ENCODE measurements at places on chromosomes 2 and 18.

DNA sequence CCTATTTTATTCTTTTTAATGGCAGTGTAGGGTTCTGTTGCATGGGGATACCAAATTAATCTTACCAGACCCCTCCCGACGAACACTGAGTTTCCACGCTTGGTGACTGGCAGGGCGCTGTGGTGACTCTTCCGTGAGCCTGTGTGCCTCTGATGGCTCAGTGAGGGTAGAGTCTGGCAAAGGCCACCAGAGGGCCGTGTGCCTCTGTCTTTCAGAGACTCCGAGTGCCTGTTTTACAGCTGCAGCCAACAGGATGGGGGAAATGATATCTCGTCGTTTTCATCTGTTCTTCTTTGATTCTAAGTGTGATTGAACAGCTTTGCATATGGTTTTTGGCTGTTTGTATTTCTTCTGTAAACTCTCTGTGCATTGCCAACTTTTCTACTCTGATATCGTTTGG lies 99.8 kb downstream of the ZNF236 start:
- DNase-seq: peak; percentile 29

DNA sequence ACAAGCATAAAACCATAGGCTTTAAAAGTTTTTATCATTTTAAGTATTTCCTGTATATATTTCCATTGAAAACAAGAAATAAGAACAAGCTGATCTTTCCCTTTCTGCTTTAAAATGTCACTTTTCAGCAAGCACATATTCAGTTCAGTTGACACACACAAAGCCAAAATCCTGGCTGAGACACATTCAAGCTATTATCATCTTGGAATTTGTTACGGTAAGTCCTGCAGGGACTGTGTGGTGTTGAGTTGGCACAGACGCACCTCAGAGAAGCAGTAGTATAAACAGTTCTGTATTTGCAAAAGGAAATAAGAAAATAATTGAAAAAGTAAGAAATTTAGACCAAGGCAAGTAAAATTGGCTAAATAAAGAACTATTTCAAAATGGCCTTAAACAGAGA lies 10.4 kb upstream of the DAW1 start:
- no peak for DNase-seq

- DNase-seq: no peak
These were observed 1.2 kb upstream of the ERFE start for GRCh38 chr2:238157506-238158017.

DNA sequence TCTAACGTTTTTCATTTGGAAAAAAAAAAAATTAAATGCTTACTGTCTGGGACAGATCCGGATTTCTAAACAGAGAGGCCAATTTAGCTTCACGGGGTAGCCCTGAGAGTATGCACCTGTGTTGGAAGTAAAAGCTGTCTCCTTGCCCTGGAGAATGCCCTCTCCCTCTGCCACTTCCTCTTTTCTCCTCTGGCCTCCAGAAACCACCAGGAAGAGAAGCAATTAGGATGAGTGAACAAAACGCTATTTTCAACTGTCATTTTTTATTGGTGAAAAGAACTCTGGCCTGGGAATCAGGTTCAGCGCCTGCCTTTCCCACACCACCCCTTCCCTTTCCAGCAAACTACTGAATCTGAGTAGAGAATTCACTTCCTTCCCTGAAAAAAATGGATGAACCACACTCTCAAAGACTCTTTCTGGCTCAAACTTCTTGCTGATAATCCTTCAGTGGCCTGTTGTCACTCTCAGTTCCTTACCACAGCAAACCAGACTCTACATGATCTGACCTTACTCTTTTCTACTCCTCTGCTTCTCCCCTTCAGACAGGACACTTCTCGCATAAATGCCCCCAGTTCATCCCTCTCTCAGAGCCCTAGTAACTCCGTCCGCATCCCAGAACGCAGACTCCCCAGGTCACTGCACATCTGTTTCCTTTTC lies 29.8 kb downstream of the KLF7 start:
- no peak for DNase-seq

DNA sequence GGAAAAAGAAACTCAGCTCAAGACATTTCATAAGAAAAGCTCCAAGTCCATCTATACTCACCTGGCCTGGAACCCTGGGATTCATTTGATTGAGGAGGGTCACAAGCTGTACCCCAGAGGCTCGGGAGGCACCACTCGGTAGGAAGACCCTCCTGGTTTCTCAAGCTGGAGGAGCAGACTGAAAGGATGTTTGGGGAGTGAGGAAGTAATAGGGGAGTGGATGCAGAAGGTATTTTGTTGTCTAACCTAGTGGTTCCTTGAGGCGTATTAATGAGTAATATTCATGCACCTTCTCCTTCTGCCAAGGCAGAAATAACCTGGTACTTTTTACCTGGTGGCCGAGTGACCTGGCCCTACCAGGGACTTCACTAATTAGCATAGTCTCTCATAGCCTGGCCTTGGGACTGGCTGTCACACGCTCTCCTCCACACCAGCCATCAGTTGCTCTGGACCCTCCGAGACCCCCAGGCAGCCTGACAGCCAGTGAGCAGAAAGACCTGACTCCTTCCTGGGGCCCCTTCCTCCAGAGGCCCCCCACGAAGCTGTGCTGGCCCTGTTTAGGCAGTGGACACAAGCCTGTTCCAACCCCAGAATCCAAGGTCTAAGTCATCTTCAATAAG lies 161.4 kb downstream of the BCL2 start:
- no peak for DNase-seq

GRCh38 chr18:44828080-44828479 lies 147.4 kb downstream of the SETBP1 start:
- no peak for DNase-seq

GRCh38 chr2:105798595-105798994 lies 53.9 kb downstream of the NCK2 start:
- no peak for DNase-seq

- no peak for DNase-seq
These were observed 16.3 kb downstream of the SULT1C2 start for GRCh38 chr2:108304975-108305374.

- no peak for DNase-seq
These were observed 157.0 kb downstream of the TDRD15 start for GRCh38 chr2:21280793-21281192.

DNA sequence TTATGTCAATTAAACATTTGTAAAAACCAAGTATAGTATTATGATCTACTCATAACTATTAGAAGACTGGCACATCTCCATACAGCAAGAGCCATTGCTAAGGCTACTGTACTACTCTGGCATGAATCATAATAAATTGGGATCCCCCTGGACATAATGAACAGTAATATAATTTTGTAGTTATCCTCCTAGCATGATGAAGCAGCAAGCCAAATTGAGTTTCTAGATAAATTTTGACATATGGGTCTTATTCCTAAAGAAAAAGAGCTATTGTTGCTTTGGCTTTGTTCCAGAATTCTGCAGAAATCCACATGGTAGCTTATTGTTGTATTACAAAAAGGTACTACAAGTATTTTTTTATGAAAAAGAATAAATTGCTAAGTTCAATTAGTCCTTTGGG lies 204.3 kb downstream of the CAMKMT start:
- no peak for DNase-seq

DNA sequence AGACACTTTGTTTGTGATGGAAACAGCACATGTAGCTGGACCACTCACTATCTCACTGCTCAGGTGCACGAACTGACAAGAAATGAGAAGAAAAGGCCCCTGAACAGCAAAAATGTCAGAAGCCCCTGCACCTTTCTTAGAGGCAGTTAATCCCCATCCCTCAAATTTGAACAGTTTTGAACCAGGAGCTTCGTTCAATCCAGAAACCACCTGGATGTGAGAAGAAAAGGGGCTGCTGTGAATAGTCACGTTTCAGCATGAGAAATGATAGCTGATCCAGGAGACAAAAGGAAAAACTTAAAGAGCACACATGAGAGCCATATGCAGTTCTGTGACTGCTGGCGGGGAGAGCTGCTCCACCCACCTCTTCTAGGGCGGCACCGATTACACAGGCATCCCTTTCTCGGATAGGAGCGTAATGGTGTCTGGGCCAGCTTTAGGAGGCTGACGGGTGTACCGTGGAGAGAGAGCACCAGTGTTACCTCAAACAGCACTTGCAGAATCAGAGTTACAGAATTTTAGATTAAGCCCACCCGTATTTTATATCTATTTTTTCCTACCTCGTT lies 117.0 kb upstream of the EML6 start:
- peak; percentile 46 for DNase-seq

- DNase-seq: no peak
These were observed 186.2 kb upstream of the PARD3B start for GRCh38 chr2:204359076-204359475.

- DNase-seq: no peak
These were observed 35.6 kb downstream of the DAW1 start for GRCh38 chr2:227906991-227907390.

- DNase-seq: no peak
These were observed 753.0 kb downstream of the CNTNAP5 start for GRCh38 chr2:124778076-124778475.

DNA sequence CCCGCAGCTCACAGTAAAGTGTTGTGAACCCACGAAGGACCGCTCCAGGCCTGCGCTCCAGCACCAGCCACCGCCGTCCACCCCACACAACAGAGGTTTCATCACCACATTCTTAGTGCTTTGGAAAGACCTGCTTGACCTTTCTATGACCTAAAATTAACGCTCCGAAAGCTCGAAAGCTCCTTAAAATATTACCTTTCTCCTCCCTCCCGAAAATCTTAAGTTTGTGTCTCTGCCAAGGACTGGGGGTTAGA lies 149.2 kb downstream of the TWIST2 start:
- DNase-seq: no peak

- no peak for DNase-seq
These were observed 79.4 kb downstream of the SPRED2 start for GRCh38 chr2:65353046-65353445.

DNA sequence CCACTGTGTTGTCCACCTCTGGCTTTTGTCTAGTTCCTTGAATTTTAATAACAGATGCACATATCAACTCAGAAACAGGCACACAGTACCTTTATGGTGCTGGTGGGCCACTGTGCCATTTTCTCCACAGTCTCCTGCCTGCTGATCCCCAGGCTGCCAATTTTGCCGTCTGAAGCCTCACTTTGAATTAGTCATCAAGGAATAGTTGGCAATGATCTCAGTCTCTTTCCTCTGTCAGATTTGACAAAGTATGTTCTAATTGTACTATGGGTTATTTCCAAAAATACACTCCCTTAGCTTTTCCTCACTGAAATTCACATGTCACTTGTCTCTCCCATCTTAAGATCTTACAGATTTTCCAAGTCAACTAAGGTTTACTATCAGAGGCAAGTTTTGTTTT lies 140.7 kb downstream of the ZNF516 start:
- DNase-seq: no peak

GRCh38 chr18:6009756-6010155 lies 114.4 kb upstream of the TMEM200C start:
- no peak for DNase-seq

DNA sequence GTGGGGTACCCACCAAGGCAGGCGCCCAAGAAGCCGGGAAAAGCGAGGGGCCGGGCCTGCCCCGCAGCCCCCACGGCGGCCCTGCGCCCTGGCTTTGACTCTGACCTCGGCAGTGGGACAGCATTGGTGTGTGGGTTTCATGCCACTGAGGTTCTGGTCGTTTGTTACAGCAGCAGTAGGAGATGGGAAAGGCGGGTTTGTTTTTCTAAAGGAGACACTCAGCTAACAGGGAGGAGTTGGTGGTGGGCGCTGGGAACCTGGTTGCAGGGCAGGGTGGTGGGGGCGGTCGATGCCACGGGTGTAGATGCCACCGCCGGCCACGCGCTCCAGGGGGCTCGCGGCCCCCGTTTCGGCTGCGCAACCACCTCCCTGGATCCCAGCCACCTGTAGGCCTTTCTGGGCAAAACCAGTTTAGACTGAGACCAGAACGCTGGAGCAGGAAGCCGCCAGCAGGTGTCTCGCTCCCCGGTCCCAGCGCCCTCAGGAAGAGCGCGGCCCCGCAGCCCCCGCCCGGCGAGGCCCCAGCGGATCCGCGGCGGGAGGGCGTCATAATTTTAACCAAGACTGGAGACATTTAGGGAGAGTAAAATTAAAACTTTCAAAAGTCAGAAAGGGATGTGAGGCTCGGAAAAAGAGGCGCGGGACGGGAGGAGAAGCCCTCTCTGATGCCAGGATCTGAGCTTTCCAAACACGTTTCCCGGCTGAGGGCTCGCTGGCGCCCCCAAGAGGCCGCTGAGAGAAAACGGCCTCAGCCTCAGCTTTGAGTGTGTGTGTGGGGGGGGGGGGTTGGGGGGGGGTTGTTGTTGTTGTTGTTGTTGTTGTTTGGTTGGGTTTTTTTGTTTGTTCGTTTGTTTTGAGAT lies 17.4 kb downstream of the CIDEA start:
- peak; percentile 70 for DNase-seq

DNA sequence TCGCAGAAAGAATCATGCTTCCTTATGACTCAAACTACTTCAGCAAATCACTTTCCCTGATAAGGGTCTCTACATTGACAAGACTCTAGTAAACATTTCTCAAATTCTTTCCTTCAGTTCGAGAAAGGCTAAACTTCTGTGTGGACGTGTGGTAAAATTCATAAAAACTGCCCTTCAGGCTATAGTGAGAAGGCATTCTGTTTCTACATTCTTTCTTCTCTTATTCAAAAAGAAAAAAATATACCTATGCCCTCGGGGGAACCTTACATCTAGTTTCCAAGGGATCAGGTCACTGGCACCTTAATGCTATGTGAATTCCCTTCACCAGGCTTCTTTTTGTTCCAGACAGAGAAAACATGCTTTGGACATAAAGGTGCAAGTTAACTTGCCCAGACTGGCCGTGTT lies 4.9 kb downstream of the VIT start:
- no peak for DNase-seq

GRCh38 chr2:73947412-73948018 lies 20.8 kb downstream of the DGUOK start:
- DNase-seq: no peak

- no peak for DNase-seq
These were observed 10.0 kb downstream of the MRPL19 start for GRCh38 chr2:75656563-75656962.

DNA sequence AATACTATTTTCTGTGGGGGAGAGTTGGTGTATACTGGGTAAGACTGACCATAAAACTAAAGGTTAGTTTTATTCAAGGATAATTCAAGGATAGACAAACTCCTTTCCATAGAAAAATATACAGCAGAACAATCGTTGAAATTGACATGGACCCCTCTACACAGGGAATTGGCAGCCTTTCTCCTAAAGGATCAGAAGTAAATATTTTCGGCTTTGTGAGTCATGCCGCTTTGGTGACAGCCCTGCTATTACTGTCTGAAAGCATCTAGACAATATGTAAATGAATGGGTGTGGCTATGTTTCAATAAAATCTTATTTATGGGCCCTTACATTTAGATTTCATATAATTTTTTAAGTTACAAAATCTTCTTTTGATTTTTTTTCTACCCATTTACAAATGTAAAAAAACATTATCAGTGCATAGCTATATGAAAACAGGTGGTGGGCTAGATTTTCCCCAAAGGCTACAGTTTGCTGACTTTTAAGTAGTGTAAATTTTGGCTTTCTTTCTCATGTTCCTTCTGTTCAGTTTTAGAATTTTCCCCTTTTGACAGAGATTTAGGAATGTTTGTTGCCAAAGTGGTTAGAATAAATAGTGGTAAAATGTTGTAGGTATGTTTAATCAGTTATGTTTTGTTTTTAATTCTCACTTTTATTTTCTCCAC lies 270.6 kb downstream of the DCC start:
- DNase-seq: no peak

GRCh38 chr2:14301331-14301730 lies 331.2 kb upstream of the LRATD1 start:
- DNase-seq: no peak

- DNase-seq: no peak
These were observed 18.5 kb downstream of the PLEKHM3 start for GRCh38 chr2:208006833-208007232.

GRCh38 chr18:63007231-63007630 lies 291.9 kb downstream of the PHLPP1 start:
- DNase-seq: no peak

GRCh38 chr2:217366266-217366895 lies 506.5 kb upstream of the TNP1 start:
- DNase-seq: no peak

Measured in activated CD4-positive, alpha-beta T cell treated with anti-CD3 and anti-CD28 coated beads, Interleukin-2, amount 50 U/mL, for 48 hours (primary cell).